ENCODE measurements at places on chromosomes 4 and X.

DNA sequence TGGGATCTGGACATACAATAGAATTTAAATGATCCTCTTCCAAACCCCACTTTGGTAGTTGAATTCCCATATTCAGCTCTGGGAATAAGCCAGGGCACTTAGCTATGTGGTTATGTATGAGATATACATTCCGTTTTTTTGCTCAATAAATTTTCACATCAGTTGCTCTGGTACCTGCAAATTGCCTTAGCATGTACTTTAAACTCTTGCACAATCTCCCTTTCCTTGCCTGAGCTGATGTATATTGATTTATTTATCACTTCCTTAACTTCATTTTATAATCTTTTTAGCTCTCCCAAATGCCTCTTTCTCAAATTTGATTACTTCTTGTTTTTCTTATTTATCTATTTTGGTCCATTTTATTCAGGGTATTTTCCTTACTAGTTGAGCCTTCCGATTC is 90.1 kb upstream of the AGA start:
- no peak for DNase-seq

DNA sequence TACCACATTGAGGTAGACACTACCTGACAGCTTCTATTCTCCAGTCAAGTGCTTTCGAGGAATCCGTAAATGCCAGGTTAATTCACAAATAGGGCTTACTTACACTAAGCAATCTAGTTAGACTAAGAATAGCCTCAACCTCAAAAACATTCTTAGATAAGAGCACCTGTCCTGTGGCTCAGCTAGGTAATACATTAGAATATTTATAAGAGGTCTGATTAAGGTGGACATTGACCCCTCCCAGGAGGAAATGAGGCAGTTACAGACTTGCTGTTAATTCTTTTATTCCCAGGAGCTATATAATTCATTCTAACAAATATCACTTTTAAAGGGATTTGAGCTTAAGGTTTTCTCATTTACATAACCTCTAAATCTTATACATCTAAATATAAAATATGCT is 758.1 kb downstream of the GRID2 start:
- no peak for DNase-seq

GRCh38 chr4:38082424-38083385 is 122.5 kb downstream of the PTTG2 start:
- DNase-seq = no peak

DNA sequence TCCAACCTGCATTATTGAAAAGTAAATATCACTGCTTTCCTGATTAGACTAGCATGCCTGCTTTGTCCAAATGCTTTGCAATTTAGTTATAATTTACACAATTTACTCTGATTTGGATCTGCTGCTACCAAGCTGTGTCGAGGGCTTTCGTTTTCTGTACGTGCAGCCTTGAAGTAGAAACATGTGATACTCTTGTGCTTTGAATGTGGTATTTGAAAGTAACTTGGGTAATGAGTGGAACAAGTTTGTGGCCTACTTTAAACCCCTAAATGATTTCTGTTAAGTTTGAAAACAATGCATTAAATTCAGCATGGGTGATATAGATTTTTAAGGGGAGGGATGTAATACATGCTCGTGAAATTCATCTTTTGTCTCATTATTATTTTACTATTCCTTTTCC is 240.7 kb downstream of the IQCM start:
- no peak for DNase-seq

- no peak for DNase-seq
Observed at GRCh38 chr4:35942092-35942491, 302.2 kb downstream of the ARAP2 start.

DNA sequence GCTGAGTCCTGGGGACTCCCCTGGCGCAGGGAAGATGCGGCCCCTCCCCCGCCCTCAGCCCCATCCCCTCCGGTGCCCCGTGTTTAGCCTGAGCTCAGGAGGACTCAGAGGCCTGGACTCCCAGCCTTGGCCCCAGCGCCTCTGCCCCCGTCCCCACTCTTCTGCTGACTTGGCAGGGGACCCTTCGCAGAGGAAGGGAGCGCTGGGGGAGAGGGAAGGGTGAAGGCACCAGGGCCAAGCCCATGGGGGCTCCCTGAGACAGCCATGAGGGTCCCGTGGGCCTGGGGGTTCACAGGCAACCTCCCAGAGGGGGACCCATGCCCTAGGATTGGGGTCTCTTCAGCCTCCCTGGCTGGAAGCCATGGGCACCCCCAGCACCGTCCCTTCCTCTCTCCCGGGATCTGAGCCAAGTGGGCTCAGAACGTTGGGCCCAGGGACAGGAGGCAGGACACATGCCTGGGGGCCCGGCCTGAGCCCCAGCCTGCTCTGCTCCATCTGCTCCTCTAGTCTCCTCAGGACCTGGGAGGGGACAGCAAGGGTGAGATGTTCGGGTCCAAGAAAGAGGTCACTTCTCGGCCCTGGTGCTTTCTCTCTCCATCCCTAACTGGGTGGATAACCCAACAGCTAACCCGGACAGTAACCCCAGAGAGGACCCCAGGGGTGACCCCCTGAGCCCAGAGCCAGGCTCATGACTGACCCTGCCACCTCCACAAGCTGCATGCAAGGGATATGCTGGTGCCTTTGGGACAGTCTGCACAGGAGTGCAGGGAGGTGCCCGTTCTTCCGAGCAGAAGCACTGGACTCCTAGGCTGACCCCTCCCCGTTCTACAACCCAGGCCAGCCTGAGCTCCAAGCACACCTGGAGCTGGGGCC is 1.5 kb upstream of the CPLX1 start:
- no peak for DNase-seq

- DNase-seq = no peak
Observed at GRCh38 chr4:169567916-169568315, 44.5 kb downstream of the NEK1 start.

- DNase-seq = no peak
Observed at GRCh38 chr4:85842540-85842939, 367.6 kb downstream of the ARHGAP24 start.

- DNase-seq = no peak
Observed at GRCh38 chrX:8845060-8845459, 43.9 kb upstream of the FAM9A start.

- DNase-seq = no peak
Observed at GRCh38 chr4:3192188-3192587, 56.8 kb upstream of the MSANTD1 start.

DNA sequence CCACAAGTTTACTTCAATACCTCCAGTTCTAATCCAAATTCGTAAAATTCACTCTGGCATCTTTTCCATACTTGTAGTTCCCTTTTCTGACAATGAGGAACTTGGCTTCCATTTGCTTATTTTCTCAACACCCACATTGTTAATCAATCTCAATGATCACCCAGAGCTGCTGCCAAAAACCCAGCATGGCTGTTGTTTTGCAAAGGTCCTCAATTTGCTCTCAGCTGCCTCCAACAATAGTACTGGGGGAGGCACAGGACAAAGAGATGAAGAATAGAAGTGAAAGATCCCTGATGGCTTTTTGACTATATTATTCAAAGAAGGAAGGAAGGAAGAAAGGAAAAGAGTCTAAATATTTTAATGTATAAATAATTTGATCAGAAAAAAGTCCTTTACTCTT is 847.8 kb downstream of the RAPGEF2 start:
- DNase-seq = no peak

- no peak for DNase-seq
Observed at GRCh38 chrX:140799216-140799615, 89.7 kb downstream of the LINC00632 start.

DNA sequence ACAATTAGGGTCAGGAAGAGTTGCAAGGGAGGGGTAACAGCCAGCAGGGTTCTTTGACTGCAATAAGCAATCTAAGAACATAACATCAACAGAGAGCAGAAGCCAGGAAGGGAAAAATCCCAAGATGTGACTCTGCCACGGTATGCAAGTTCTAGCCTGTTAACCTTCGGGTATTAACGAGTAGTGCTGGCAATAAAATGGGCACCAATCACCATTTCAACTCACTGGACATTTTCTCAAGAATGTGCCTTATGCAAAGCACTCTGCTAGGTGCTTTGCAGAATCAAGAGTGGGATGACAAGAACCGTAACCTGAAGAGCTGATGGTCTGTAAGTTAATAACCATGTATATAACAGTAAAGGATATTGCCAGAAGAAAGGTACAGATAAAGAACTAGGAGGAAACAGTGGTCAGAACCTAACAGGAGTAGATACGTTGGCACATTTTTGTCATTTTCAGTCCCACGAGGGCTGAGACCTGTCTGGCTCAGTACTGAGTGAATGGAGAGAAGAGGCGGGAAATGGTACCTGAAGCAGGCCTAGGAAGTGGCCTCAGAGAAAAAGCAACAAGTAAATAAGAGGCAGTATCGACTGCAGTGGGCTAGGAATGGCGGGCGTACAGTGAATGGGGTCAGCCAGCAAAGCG is 2.7 kb downstream of the ELOVL6 start:
- no peak for DNase-seq

DNA sequence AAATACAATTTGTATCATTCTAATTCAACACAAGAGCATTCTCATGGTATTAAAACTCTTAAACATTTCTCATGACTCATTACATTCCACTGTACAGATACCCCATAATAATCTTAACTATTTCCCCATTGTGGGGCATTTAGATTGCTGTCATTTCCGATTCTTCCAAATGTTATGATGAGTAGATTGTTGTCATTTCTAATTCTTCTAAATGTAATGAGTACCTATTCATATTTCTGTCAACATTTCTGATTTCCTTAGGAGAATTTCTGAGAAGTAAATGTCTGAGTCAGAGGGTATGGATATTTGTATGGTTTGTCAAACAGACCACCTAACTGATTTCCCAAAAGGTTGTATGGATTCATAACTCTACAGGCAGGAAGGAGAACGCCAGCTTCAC is 8.3 kb downstream of the S100G start:
- no peak for DNase-seq

DNA sequence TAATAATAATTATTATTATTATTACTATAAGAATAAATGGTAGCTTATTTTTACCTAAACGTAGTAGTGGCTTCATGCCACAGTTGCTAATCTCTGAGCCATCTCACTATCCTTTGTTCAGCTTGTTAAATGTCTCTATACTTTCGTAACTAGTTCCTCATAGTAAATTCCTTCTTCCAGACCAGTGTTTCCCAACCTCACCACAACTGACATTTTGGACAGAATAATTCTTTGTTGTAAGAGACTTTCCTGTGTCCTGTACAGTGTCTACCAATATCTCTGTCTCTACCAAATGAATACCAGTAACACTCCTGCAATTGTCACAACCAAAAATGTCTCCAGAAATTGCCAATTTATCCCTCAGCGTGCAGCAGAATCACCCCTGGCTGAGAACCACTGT is 1040.9 kb downstream of the DMD start:
- DNase-seq = no peak

DNA sequence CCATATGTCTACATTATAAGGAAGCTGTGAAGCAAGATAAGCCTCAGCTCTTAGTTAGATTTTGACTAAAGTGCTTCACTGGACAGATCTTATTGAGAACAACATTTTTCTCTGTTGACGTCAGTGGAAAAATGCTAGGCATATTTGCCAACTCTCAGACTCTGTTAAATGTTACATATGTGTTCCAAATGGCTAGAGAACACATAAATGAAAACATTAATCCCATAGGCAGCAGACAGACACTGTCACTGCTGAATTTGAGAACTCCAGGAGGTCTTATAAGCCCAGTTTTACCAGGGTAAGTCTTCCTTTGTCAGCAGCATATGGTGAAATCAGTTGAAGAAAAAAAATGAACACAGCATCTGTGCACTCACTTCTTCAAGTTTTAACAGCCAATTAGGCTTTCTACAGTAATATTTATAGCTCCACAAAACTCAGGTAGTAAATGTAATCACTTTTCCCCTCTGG is 186.9 kb downstream of the CAMK2D start:
- DNase-seq = no peak

- no peak for DNase-seq
Observed at GRCh38 chr4:17400686-17401085, 111.2 kb downstream of the QDPR start.

GRCh38 chrX:115563633-115564162 is 2.7 kb downstream of the PLS3 start:
- no peak for DNase-seq

DNA sequence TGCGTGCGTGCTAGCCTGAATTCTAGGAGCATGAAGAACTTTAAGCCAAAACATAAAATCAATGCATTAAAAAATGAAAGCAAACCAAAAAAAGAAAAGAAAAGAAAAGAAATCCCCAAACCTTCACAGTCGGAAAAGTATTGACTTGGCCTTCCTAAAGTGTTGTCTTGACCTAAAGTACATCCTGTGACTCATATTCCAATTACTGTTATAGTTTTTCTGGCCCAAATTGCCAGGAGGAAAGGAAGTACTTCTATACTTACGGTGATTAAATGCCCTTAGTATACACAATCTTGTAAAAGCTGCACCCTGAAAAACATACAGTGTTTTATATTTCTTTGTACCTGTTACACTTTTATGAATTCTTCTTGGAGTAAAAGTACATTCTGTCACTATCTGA is 512.8 kb downstream of the ANKRD50 start:
- DNase-seq = no peak

DNA sequence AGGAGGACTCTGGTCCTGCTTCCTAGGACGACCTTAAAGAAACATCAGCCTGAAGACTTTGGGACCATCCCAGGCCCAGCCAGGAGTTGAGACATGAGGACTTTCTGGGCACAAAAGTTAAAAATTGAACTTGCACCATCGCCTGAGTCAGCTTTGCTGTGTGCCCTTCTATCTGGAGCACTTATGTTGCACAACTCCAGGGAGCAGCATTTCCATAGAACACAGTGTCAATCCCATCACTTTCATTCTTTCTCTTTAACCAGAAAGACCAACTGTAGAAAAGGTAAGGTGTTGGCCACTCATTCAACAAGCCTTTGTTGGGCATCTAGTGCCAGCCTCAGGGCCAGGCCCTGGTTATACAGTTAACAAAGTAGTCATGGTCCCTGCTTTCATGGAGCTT is 8.6 kb upstream of the CLDN24 start:
- no peak for DNase-seq

- no peak for DNase-seq
Observed at GRCh38 chrX:107654872-107655761, 26.8 kb downstream of the PRPS1 start.

DNA sequence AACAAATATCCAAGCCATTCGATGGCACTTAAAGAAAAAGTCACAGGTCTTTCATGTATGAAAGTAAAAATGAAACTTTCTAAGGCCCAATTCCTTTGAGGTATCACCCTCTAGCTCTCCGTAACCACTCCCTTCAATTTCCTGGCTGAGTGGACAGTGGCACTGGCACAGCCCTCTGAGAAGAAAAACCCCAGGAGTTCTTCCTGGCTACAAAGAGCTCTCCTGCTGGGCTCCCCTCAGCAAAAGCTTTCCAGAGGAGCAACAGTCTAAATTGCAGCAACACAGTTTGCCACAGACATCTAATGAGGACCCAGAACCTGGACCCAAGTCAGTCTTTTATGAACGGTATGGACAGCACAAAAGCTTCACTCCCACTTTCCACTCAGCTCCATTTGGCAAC is 71.8 kb downstream of the FUNDC1 start:
- DNase-seq = no peak

GRCh38 chr4:112287258-112287989 is 1.7 kb upstream of the TIFA start:
- no peak for DNase-seq

DNA sequence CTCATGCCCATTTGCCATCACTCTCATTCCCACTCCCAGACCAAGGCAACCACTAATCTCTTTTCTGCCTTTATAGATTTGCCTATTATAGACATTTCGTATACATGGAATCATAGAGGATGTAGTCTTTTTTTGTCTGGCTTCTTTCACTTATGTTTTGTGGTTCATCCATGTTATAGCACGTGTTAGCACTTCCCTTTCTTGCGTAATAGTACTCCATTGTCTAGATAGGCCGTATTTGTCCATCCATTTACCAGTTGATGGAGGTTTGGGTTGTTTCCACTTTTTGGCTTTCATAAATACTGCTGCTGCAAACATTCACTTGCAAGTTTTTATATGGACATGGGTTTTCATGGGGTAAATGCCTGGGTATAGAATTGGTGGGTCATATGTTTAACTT is 48.4 kb downstream of the KIF4A start:
- no peak for DNase-seq
